ENCODE measurements at places on chromosomes 4 and X.

DNA sequence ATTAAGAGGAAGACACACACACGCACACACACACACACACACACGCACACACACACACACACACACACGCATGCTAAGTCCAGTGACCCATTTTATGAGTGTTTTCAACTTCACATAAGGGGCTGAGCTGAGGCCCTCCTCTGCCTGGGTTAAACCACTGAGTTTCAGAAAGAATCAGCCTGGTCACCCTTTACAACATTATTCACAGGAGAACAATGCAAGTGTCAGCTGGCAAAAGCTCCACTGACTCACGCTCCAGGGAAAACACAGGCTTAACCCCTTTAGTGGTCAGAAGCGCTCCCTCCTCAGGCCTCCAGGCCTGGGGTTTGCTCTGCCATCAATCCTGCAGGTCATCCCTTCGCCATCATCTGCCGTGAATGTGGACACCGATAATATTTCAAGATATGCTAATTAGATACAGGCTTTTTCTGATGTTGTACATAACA is 46.9 kb downstream of the ACOX3 start:
- peak; percentile 56 for DNase-seq

DNA sequence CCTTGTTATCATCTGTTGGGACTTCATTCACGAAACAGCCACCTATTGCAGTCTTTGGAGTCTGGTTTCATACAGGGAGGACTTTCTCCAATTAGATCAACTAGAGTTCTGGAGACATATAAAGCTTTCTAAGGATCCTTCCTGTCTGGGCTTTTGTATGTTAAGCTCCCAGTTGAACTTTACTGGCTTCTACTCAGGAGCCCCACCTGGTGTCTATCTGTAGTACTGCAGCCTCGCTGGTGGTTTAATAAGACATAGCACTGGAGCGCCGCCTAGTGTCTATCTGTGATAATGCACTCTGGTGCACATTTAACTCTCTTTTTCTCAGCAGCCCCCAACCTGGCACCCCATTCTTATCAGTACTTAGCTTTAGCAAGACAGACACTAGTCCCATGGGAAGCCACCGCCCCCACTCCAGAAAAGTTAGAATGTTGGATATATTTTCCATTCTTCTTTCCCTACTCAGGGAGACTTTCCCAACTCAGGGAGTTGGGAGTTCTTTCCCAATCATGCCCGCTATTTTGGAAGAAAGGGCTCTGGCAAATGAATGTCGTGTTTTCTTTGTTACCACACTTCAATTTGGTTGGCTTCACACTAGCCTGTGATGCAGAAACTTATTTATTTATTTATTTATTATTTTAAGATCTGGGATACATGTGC is 36.9 kb upstream of the SYTL4 start:
- peak; percentile 81 for DNase-seq

DNA sequence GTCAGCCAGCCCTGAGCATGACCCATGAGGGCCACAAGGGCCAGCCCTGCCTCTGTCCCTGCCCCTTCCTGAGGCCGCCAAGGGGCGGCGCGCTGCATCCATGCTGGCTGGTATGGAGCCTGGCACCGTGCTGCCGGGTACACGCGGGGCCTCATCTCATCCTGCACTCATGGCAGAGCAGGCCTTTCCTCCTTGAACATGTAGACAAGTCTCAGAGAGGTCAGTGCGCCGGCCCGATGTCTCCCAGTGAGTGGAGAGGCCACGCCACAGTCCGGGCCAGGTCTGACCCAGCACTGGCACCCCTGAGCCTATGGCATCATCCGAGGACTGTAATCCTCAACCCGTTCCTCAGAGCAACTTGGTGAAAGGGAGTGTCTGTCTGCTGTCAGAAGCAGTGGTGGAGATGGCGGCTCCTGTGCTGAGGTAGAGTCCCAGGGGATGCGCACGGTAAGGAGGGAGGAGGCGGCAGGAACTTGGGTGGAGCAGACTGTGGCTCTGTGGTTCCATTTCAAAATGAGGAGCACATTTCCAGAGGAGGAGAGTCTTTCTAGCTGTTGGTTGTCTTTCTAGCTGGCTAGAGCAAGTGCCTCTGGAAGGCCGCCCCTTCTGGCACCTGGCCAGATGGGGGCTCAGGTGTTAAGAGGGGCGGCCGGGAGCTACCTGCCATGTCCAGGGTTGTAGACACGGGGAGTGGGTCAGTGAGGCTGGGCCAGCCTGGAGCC is 32.8 kb downstream of the TRMT44 start:
- DNase-seq, result no peak

DNA sequence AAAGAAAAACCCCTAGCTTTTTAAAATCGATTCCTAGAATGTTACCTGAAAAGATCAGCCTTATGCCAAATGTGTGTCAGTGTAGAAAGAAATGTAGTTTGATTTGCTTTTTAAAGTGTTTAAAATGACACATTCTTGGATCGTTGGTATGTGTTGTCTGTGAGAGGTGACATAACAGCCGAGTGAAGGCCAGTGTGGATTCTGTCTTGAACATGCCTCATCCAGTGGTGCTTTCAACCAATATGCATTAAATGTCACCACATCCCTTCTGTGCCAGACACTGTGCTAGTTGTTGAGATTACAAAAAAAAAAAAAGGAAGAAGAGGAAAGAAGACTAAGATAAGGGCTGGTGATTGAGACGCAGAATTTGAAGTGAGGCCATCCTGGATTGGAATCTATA is 994.2 kb upstream of the TENM3 start:
- no peak for DNase-seq

GRCh38 chr4:121069430-121069829 is 2.9 kb downstream of the NDNF start:
- no peak for DNase-seq
